CD4-positive, alpha-beta T cell treated with Interleukin-6 for 4 hours (primary cell): ENCODE measurements at places on chromosomes 3 and 15.

GRCh38 chr15:82536409-82537350 lies 3.6 kb downstream of the RPS17 start:
- DNase-seq: no peak

- DNase-seq: no peak
Observed at GRCh38 chr3:100404250-100404548, 2.9 kb downstream of the LNP1 start.

DNA sequence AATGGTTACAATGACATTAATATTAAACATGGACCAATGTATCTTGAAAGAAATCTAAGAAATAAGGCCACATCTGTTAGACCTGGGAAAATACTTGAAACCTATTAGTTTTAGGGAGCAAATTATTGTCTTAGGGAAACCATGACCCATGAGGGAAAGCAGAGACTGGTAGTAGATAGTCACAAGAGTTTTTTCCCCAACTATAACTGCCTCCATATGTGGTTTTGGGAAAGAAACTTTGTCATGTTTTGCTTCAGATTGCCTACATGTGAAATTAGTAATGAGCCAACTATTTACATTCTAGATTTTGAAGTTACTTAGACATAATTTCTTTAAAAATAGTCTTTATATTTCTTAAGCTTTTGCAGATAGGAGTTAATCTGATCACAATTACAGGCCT lies 474.9 kb downstream of the ROBO2 start:
- DNase-seq: no peak

DNA sequence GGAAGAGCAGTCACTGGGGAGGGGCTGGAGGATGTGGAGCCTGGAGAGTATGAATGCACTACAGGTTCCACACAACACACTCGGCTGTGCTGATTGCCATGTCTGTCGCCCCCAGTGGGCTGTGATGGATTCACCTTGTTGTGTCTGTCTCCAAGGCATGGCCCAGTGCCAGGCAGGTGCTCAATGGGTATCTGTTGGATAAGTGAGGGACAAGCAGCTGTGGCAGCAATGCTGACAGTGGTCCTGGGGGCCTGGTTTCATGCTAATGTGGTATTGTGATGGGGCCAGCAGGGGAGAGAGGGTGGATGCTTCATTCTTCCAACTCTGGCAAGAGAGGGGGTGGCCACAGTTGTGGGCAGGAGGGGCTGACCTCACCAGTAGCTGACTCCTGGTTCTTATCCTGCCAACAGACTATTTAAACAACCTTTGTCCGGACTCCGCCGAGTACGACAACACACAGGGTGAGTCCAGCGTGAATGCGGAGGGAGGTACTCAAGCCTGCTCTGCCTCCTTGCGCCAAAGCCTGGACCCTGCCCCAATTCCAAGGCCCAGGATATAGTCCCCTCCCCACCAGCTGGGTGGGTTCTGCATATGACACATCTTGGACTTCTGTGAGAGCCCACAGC lies 47.3 kb upstream of the NR2C2 start:
- DNase-seq: no peak

DNA sequence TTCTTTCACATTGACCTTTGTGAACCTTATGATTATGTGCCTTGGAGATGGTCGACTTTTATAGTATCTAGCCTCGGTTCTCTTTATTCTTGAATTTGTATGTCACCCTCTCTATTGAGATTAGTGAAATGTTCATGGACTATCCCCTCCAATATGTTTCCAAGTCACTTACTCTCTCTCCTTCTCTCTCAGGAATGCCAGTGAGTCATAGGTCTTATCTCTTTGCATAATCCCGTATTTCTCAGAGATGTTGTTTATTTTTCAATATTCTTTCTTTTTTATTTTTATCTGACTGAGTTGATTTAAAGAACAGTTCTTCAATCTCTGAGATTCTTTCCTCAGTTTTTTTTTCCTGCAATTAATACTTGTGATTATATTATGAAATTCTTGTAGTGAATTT lies 411.6 kb upstream of the CADM2 start:
- no peak for DNase-seq

DNA sequence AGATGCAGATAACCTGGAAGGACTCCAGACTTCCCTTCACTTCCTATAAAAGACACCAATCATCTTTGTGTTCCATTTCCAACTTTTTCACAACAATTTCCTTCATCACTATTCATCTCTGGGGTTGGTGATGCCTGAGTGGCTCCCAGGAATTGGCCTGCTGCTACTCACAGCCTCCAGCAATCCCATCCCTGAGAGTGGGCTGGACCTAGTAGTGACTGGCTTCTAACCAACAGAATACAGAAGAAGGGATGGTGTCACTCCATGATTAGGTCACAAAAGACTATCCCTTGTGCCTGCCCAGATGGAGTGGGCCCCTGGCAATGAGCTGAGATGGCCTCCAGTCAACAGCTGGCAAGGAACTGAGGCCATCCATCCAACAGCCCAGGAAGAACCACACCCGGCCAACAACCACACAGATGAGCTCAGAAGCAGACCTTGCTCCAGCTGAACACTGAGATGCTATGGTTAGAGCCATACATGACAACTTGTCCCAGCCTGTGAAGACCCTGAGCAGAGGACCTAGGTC lies 20.9 kb downstream of the OCA2 start:
- no peak for DNase-seq

- DNase-seq: no peak
Observed at GRCh38 chr3:152910211-152910610, 75.3 kb downstream of the P2RY1 start.

DNA sequence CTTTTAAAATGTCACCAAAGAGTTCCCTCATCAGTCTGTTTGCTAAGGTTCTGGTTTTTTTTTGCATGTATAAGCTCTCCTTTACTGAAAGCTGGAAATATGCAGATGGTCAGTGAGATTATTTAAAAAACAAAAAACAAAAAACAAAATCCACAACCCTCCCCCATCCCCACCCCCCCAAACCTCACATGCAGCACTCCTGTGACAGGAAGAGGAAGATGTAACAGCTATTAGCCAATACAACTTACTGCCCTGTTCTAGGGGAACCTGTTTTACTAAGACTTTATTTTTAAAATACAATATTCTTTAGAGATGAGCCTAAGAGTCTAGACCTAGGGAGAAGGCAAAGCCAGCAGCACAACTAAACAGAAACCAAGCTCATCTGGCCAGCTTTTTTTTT lies 39.5 kb downstream of the ANP32A start:
- DNase-seq: no peak

DNA sequence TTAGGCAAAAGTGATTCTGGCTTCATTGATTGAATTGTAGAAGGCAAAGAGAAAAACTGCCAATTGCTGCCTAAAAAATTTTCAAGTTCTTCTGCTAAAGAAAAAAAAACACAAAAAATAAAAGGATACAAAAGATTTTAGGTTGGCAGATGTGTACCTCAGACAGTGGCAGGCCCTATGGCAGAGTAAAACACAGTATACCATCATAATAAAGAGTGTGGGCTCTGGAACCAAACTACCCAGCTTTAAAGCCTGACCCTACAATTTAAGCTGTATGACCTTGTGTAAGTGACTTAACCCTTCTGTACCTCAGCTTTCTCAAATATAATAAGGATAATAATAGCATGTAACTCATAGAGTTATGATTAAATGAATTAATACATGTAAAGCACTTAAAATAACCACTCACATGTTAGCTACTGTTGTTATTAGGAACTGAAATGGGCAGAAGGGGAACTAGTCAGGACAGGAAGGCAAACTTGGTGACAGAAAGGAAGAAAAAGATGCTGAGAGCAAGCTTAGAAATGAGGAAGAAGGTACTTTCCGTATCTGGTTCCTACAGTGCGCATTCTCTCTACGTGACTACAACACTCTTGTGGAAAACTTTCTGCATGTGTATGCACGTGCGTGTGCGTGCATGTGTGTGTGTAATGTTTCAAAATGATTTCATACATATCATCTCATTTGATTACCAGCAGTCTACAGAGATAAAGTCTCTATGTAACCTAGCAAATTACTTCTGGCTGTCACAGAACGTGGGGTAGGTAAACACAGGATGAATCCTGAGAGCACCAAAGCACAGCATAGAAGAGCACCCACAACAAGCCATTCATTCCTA lies 13.6 kb upstream of the GATM start:
- DNase-seq: no peak

GRCh38 chr3:18751514-18751913 lies 326.4 kb upstream of the SATB1 start:
- DNase-seq: no peak

DNA sequence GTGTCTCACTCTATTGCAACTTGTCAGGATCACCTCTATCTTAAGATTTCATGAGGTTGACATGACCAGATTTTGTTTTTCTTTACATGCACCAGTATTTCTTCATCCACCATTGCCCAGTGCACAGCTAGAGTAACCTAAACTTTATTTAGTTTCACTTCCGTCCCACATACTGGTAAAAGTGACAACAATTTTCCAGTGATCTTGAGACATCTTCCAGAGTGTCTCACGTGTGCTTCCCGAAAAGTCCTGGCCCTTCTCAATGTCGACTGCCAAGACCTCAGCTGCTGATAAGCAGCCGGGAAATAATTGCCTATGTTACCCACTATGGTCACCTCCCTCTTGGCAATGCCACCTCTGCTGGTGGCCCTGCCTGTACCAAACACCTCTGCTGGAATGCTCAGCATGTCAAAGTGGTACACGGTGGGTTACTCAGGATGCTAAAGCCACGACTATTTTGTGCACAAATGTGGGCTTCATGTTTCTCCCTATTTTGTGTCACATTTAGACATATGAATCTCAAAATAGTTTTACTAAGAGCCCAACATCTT lies 379.7 kb upstream of the TGFBR2 start:
- DNase-seq: no peak
